Hypothalamus (tissue), 51 donors: ENCODE measurements at places on chromosomes 3 and 15.
A peak's percentile ranks its signal among the peaks of the same experiment; 100 is the strongest.

- no peak for DNase-seq
These were observed 145.5 kb downstream of the TIGIT start for GRCh38 chr3:114439284-114439683.

GRCh38 chr3:6091262-6091661 lies 769.7 kb upstream of the GRM7 start:
- DNase-seq = no peak

- DNase-seq = no peak
These were observed 1.8 kb upstream of the LSG1 start for GRCh38 chr3:194673761-194674160.

DNA sequence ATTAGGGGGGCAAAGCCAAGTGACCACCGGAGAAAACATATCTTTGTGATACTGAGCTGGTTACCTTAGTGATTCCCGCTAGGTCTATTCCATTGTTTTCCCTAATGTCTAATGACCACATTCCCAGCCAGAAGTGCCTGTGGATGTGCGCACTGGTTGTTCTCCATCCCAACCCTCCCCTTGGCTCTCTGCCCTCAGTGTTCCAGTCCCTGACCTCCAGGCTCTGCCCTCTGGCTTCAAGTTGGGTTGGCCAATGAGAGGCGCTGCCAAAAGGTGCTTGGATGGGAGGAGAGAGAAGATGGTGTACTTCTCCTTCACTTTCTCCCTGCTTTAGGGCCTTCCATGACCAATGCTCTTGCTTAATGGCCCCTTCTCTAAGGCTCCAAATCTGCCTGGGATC lies 2.4 kb downstream of the COLQ start:
- no peak for DNase-seq

DNA sequence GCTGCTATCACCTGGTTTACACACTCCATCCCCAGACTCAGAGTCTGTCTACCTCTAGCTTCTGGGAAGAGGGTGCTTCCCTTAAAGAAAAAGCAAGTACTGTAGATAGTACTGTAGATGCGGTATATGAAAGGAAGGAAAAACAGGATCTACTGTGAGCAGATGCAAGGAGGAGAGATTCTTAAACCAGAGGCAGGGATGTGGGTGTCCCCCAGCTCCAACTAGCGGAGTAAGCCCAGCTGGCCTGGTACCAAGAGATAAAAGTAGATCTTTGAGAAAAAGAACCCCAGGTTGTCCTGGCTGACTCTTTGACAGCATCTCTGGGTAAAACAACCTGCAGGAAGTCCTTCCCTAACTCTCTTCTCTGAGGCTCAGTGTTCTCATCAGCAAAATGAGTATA lies 523.7 kb upstream of the PROK2 start:
- no peak for DNase-seq

DNA sequence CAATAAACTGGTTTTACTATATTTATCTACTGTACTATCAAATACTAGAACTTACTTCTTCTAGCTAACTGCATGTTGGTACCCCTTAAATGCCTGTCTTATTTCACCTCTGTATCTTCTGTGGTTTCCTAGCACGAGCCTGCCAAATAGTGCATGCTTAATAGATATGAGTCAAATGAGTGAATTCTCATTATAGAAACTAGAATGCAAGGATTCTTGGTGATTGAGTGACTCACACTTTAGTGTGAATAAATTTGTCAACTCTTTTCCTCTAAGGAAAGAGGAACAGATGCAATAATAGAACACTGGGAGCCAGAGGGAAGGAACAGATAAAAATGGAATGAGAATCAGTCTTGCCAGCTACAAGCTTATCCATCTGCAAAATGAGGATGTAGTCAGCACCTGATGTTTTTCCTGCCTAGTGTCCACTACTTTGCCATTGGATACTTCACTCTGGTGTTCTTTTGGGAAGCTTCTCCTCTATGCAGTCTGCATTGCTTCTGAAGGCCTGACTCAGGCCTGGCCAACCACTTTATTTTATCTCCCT lies 189.1 kb upstream of the CADPS start:
- no peak for DNase-seq

DNA sequence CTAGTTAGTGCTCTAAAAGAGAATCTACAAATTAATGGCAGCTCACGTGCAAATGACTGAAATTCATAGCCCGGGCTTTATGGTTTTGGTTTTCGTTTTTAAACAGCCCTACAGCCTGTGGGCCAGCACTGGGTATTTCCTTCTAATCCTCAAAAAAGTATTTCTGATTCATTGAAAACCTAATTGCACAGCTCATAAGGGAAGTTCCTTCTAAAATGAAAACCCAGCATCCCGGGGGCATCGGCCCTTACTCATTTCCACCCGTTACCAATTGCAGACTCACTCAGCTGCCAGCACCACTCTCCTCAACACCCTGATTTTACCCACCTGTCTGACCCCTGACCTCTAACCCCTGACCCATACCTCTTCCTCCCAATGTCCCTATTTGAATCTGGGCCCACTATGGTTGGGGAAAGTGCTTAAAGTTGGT lies 59.5 kb upstream of the ZNF148 start:
- DNase-seq = no peak

DNA sequence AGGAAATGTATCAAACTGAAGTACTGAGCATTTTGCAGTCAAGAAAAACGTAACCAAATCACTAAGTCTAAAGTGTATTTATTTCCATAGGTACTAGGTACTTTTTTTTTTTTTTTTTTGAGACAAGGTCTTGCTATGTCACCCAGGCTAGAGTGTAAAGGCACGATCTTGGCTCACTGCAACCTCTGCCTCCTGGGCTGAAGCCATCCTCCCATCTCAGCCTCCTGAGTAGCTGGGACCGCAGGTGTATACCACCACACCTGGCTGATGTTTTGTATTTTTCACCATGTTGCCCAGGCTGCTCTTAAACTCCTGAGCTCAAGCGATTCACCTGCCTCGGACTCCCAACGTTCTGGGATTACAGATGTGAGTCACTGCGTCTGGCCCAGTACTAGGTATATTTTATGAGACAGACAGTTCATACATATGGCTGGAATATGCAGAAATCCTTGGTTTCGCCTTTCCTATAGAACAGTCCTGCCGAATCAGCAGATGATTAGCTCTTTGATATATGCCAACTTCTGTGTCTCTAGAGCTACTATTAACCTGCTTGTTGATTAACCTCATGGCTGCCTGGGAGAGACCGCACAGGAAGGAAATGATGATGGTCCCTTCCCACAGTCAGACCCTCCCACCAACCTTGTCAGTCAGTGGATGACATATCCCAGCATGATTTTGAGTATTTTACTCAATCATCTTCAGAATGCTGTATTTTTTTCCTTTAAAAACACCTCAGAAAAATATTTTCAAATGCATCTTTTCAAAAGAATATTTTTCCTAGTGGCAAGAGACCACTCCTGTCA lies 32.3 kb downstream of the TMOD3 start:
- no peak for DNase-seq

- no peak for DNase-seq
These were observed 36.2 kb downstream of the HDC start for GRCh38 chr15:50229336-50229735.

DNA sequence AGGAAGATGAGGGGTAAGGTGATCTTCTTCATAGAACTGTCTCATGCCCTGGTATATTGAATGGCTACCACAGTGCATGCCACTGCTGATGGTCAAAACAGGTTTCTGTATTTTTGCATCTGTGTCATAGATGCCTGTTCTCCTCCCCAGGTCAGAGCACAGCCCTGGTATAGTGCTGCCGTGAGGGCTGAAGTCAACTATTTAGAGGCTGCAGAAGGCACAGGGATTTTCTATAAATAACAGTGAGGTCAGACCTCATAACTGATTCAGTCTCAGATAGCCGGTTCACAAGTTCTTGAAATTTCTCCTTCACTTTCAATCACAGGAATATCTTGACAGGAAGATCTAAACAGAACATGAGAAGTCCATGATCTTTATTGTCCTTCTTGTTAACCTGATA lies 99.2 kb upstream of the NUDT16 start:
- no peak for DNase-seq

DNA sequence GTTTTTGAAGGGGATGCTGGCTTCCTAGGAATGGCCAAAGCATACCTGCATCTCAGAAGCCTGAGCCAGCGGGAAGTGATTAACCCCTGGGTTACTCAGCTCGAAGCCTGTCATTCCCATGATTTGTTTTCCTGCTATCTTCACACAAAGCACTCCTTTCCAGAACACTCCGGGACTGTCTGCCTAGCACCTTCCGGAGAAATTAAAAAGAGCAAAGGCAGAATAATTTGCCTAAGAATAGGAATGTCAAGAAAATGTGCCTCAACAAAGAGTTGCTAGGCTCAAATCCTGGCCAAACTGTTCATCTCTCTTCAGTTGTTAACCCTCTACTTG lies 34.1 kb downstream of the TPM1 start:
- no peak for DNase-seq

GRCh38 chr15:69163141-69163669 lies 2.8 kb downstream of the GLCE start:
- no peak for DNase-seq

DNA sequence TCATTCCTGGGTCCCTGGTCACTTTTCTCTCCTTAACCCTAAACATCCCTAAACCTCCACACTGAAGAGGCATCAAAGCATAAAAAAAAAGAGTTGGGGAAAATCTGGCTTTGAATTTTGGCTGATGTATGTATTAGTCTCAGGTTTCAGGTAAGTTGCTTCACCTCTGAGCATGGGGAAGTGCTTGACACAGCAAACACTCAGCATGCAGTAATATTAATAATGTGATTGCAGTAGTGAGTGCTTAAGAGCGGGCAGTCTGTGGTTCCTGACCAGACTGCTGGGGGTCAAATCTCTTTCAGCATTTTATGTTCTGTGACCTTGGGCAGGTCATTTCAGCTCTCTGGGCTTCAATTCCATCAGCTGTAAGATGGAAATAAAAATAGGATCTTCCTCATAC lies 467.9 kb downstream of the SOX2 start:
- no peak for DNase-seq

GRCh38 chr3:127986803-127987202 lies 65.4 kb upstream of the SEC61A1 start:
- no peak for DNase-seq

DNA sequence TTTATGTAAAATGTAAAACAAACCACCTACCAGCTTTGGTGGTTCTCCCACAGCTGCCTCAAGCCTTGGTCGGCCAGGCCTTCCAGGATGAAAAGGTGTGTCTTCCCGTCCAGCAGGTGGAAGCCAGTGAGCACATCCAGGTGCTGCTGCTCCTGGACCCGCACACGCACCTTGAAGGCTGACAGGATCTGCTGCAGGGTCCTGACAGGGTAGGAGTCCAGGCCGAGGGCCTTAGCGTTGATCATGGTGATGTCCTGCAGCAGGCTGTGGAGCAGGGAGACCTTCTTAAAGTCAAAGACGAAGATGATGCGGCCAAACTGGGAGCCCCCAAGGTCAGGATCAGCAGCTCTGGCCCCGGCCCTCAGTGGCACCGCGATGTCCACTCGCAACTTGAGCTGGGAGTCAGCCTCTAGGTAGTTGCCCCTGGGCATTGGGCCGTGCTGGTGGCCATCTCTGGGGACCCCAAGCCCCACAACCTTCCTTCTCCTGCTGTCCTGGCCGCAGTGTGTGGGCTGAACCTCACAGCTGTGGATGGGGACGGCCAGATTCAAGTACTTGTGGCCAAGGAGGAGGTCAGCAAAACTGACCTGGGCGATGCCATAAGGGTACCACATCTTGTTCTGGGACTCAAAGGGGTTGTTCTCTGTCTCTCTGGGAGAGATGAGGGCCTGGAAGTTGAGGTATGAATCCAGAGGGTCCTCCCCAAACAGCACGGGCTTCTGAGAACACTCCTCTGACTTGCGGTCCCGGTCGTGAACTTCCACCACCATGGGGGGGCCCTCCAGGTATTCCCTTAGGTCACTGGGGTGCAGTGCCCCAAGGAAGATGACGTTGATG lies 48.6 kb downstream of the CFAP92 start:
- no peak for DNase-seq

DNA sequence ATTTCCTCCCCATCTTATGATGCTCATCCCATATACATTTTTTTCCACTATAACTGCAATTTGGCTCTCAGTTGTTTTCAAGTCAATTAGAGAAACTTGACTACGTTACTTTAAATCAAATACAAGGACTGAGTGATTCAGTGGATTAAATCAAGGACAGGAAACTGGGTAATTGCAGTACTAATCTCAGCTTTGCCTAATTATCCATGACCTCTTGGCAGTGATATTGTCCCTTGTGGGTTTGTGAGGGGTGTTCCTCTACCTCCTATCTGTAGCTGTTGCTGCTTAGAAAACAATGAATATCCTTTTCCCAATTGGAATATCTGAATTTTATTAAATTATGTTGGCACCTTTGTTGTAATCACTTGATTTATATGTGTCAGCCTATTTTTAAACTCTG lies 79.4 kb downstream of the ZPLD1 start:
- no peak for DNase-seq

GRCh38 chr3:4889896-4890295 lies 89.3 kb upstream of the BHLHE40 start:
- DNase-seq = no peak

DNA sequence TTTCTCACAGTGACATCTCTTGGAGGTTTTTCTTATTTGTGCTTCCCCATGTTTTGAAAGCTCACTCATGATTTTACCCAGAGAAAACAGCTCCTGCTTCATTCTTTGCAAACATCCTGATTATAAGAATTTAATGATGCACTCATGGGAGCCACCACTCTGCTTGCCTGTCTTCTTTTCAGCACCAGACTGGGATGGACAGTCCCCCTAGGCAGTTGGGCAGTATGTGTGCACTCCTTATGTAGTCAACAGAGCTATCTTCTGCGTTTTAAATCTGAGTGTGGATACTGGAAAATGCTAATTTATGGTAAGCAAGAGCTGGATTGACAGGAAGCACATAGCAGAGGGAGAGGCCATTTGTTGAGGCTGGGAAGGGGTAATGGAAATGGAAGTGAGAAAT lies 276.1 kb downstream of the AGBL1 start:
- DNase-seq = no peak

GRCh38 chr3:159775372-159775961 lies 213.2 kb upstream of the IL12A start:
- DNase-seq = peak; percentile 83

- no peak for DNase-seq
These were observed 1.4 kb downstream of the FURIN start for GRCh38 chr15:90869601-90870353.

DNA sequence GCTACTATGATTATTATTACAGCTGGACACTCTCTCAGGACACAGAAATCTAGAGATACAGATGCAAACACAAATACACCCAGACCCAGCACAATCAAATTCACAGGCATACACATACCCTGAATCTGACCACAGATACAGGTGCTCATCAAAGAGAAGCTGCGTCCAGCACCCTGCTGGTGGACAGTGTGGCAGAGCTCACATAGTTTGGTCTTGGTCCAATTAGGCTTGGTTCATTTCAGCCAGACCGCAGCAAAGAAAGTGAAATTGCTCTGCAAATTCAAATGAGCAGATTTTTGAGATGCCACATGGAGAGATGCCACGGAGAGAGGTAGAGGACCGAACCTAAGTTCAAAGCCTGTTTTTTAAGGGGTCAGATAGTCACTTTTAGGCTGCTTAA lies 55.6 kb downstream of the ANAPC13 start:
- DNase-seq = no peak

DNA sequence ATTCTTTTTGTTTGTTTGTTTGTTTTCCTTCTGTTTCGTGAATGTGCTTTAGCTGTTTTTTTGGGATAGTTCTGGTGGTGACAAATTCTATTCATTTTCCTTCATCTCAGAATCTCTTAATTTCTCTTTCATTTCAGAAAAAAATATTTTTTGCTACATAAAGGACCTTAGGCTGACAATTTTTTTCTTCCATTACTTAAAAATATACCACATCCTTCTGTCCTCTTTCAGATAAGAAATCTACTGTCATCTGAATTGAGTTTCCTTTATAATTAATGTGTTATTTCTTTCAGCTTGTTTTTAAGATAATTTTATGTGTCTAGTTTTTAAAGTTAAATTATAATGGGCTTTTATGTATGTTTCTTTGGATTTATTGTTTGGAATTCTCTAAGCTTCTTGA lies 47.6 kb downstream of the IL16 start:
- DNase-seq = no peak
